ENCODE measurements at places on chromosomes 2 and 18. TPM values are rescaled to one million over a fixed set of nuclear protein-coding genes. Genes with fewer than 3 reads are reported as not detected.
A peak's percentile ranks its signal among the peaks of the same experiment; 100 is the strongest.

GLI2 gene
- 1.0 TPM for total RNA-seq

DNA sequence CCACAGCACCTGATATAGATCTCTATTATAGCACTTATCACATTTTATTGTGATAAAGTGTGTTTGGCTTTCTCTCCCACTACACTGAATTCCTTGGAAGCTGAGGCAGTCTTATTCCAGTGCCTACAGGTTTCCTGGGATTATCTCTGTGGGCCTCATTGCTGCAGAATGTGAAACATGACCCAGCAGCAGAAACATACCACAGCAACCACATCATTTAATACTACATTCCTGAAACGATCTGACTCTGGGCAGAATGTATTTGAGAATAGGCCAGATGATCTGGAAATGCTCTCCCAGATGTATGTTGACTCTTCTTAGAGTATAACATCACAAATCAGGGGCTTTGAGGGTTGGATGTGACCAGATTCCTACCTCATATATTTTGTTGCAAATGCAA lies 323.5 kb upstream of the TANK start:
- H3K27ac ChIP-seq = no peak overlapping the region
- no peaks in the 10 kb centered on the region for H3K4me1 ChIP-seq
- no peaks in the 10 kb centered on the region for H3K36me3 ChIP-seq
- no peaks in the 10 kb centered on the region for H3K27me3 ChIP-seq
- H3K4me3 ChIP-seq = no peak overlapping the region
- no peak for DNase-seq

CIB4 gene
- not detected for total RNA-seq

DNA sequence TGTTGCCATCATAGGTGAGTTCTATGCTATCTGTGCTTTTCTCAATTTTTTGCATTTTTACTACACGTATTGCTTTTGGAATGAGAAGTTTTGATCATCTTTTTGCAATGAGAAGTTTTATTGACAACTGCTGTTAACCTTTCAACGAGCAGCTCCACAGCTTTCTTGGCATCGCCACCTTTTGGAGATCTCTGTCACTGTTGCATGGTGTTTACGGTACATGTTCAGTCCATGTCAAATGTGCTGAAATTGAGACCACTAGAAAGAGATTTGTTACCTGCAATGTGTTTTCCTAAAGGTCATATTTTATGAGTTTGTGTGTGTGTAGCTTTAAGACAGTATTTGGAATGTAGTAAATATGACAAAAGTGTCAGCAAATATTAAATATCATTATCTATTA lies 120.8 kb downstream of the OSBPL6 start:
- H3K4me1 ChIP-seq = no peaks in the 10 kb centered on the region
- no peak for DNase-seq
- no peak overlapping the region for H3K27ac ChIP-seq
- no peaks in the 10 kb centered on the region for H3K27me3 ChIP-seq

- H3K27me3 ChIP-seq = no peaks in the 10 kb centered on the region
- H3K4me3 ChIP-seq = no peak overlapping the region
- no peak overlapping the region for H3K27ac ChIP-seq
- no peaks in the 10 kb centered on the region for H3K4me1 ChIP-seq
- H3K36me3 ChIP-seq = no peaks in the 10 kb centered on the region
- DNase-seq = no peak
These were observed 356.3 kb upstream of the CDH20 start for GRCh38 chr18:60976976-60977375.

DNA sequence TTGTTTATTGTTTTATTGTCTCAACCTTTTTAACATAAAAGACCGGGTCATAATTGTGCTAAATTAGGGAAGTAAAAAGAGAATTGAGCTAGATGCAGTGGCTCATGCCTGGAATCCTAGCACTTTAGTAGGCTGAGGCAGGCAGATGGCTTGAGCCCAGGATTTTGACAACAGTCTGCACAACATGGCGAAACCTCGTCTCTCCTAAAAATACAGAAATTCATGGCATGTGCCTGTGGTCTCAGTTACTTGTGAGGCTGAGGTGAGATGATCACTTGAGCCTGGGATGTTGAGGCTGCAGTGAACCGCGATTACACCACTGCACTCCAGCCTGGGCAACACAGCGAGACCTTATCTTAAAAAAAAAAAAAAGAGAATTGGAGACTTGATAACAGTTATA lies 104.2 kb upstream of the TTC27 start:
- no peaks in the 10 kb centered on the region for H3K4me1 ChIP-seq
- no peak overlapping the region for H3K27ac ChIP-seq
- H3K27me3 ChIP-seq = no peaks in the 10 kb centered on the region
- H3K36me3 ChIP-seq = no peaks in the 10 kb centered on the region
- no peak for DNase-seq
- H3K4me3 ChIP-seq = no peak overlapping the region

GRCh38 chr2:237500681-237501424 lies 13.8 kb downstream of the MLPH start:
- H3K4me3 ChIP-seq = peak overlapping the region; percentile 21
- no peaks in the 10 kb centered on the region for H3K27me3 ChIP-seq
- no peaks in the 10 kb centered on the region for H3K36me3 ChIP-seq

DNA sequence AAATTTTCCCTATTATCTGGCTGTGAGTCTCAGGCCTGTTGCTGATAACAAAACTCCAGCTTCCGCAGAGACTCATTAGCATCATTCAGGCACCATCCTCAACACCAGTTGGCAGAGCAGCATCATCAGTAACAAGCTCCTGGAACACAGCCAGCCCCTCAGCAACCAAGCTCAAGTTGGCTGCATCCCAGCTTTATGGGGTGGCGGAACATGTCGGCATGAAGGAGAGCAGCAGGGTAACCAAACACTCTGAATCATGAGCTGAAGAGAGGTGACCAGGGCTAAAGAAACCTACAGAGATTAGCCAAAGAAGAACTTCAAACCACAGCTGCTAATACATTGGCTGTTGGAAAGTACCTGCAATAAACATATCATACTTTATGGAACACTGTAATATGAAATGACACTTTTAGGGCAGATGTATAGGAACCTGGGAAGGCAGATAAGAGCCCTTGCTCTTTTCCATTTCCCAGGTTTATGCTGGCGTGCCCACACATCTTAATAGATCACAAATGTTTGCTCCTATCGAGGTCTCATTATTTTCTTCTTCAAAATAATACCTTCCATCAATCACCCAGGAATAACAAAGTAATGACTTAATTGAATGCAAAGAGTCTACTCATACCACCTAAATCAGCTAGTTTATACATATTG lies 63.8 kb downstream of the PDE11A start:
- no peaks in the 10 kb centered on the region for H3K4me1 ChIP-seq
- H3K4me3 ChIP-seq = no peak overlapping the region
- no peak for DNase-seq

DSG3 gene
- 40.1 TPM for total RNA-seq

DNA sequence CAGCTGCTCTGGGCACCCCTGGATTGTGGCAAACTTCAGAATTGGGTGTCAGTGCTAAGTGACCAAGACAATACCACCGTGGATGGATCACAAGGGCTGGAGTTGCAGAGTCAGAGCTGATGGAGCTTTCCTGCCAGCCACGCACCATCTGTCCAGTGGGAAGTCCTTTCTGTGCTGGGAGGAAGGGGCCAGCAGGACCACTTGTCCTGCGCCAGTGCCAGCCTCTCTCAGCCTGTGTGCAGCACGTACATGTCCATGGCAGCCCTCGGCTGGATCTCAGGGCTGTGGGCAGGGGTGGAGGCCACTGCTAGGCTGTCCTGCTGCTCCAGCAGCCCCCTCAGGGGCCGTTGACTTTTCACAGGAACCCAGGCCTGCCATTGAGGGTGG lies 33.3 kb downstream of the RAB31 start:
- H3K4me3 ChIP-seq = no peak overlapping the region
- peak overlapping the region; percentile 82 for H3K27ac ChIP-seq
- peaks cover 2% of the 10 kb centered on the region for H3K4me1 ChIP-seq
- no peaks in the 10 kb centered on the region for H3K27me3 ChIP-seq

IL1F10 gene
- total RNA-seq = not detected

DNA sequence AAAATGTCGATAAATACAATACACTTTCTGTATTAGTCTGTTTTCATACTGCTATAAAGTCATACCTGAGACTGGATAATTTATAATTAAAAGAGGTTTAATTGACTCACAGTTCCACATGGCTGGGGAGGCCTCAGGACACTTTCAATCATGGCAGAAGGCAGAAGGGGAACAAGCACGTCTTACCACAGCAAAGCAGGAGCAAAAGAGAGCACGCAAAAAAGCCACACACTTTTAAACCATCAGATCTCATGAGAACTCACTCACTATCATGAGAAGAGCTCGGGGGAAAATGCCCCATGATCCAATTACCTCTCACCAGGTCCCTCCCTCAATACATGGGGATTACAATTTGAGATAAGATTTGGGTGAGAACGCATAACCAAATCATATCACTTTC lies 256.7 kb downstream of the ANAPC1 start:
- H3K27ac ChIP-seq = no peak overlapping the region
- H3K27me3 ChIP-seq = no peaks in the 10 kb centered on the region
- DNase-seq = no peak
- H3K4me1 ChIP-seq = no peaks in the 10 kb centered on the region

DNA sequence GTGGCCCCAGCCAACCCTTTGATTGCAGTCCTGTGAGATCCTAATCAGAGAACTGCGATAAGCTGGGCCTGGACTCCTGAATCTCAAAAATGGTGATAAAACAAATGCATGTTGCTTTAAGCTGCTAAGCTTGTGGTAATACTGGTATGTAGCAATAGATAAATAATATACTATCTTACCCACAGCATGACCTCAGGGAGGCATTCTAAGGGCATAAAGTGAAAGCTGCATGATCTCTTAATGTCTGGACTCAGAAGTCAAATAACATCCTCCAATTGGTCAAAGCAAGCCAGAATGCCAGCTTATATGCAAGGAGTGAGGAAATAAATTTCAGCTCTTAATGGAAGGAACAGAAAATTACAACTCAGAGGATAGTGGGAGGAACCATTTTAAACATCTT lies 246.1 kb downstream of the FSIP2 start:
- H3K36me3 ChIP-seq = no peaks in the 10 kb centered on the region
- H3K4me3 ChIP-seq = no peak overlapping the region
- no peaks in the 10 kb centered on the region for H3K27me3 ChIP-seq
- H3K4me1 ChIP-seq = no peaks in the 10 kb centered on the region
- no peak overlapping the region for H3K27ac ChIP-seq
- DNase-seq = no peak

IL36G gene
- total RNA-seq = not detected

- no peak overlapping the region for H3K4me3 ChIP-seq
- no peak overlapping the region for H3K27ac ChIP-seq
- no peaks in the 10 kb centered on the region for H3K4me1 ChIP-seq
- no peaks in the 10 kb centered on the region for H3K27me3 ChIP-seq
These were observed 211.3 kb downstream of the ARL4C start for GRCh38 chr2:234285541-234285940.

- H3K27ac ChIP-seq = no peak overlapping the region
- no peaks in the 10 kb centered on the region for H3K27me3 ChIP-seq
- H3K4me3 ChIP-seq = no peak overlapping the region
- no peaks in the 10 kb centered on the region for H3K36me3 ChIP-seq
These were observed 835.4 kb upstream of the CDH2 start for GRCh38 chr18:29012364-29012763.

DNA sequence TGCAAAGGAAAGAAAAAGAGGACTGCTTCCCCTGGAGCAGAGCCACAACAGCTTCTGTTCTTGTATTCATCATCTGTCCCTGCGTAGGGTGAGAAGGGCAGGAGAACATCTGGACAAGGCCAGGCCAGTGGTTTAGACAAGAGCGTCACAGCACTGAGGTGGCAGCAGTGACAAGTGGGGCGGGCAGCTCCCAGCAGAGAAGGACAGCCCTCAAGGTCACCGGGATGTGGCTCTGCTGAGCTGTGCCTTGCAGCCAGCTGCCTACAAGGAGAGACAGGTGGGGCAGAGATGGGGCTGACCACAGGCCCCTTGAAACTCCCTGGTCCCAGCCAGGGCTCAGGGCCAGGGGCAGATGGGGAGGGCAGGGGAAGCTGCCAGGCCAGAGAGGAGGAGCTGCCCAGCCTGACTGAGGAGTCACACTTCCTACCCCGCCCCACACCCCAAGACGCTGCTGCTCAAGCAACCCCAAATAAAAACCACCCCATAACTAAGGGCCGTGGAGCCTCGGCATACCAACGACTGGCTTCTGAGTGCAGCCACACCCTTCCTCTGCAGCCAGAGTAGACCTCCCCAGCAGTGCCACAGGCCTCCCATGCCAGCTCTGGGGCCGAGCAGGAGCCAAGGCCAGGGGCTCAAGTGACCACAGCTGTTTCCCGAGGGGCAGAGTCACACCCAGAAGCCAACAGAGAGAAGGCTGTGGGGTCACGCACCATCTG lies 5.4 kb downstream of the RAB11FIP5 start:
- DNase-seq = peak; percentile 50
- H3K4me3 ChIP-seq = no peak overlapping the region
- no peak overlapping the region for H3K27ac ChIP-seq

DSC2 gene
- 19.0 TPM for total RNA-seq

- H3K4me3 ChIP-seq = no peak overlapping the region
- H3K27me3 ChIP-seq = no peaks in the 10 kb centered on the region
- H3K4me1 ChIP-seq = no peaks in the 10 kb centered on the region
- H3K27ac ChIP-seq = no peak overlapping the region
- DNase-seq = no peak
- no peaks in the 10 kb centered on the region for H3K36me3 ChIP-seq
These were observed 3.3 kb upstream of the NAPG start for GRCh38 chr18:10522574-10522973.

- no peak overlapping the region for H3K4me3 ChIP-seq
- no peaks in the 10 kb centered on the region for H3K4me1 ChIP-seq
- no peak overlapping the region for H3K27ac ChIP-seq
- DNase-seq = no peak
- H3K36me3 ChIP-seq = no peaks in the 10 kb centered on the region
- H3K27me3 ChIP-seq = no peaks in the 10 kb centered on the region
These were observed 90.4 kb upstream of the FAM110C start for GRCh38 chr2:136666-137065.

DNA sequence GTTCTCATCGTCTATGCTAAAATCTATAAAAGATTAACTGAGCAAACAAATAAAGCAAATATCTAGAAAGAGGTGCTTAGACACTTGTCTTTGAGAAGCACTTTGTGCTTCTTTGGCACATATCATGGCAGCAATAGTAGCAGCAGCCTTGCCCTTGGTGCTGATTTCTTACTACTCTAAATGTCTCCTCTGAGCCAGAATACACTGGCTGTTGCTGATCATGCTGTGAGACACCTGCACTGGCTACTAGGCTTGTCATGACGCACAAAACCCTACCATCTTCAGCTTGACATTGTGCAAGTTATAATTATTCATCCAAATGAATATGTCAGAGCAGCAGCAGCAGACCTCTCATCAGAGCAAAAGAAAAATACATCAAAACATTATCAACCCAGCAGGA lies 46.7 kb downstream of the FANCL start:
- no peak overlapping the region for H3K4me3 ChIP-seq
- DNase-seq = no peak
- H3K27me3 ChIP-seq = no peaks in the 10 kb centered on the region
- no peak overlapping the region for H3K27ac ChIP-seq

CTAGE1 gene
- not detected for total RNA-seq

Measured in breast epithelium (tissue), 4 donors.